Stimulated activated CD4-positive, alpha-beta T cell treated with anti-CD3 and anti-CD28 coated beads, TNF-alpha, amount 100 ng/mL, for 1 hour (primary cell): ENCODE measurements at places on chromosomes 1 and 21.
A peak's percentile ranks its signal among the peaks of the same experiment; 100 is the strongest.

DNA sequence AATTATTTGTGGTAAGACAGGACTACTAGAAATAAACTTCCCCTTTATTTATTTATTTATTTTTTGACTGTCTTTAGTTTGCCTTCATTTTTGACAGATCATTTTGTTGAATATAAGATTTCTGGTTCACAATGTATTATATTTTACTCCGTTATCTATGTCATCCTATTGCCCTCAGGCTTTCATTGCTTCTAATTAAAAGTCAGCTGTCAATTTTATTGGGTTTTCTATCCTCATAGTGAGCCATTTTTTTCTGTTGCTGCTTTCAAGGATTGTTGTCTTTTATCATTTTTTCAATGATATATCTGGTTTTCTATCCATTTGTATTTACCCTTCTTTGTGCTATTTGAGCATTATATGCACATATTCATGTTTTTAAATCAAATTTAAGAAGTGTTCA is 866.2 kb downstream of the LRRIQ3 start:
- DNase-seq = no peak

- DNase-seq = no peak
Observed at GRCh38 chr1:70485624-70486023, 74.6 kb downstream of the CTH start.

GRCh38 chr1:228207381-228207810 is 448 bp upstream of the OBSCN start:
- no peak for DNase-seq

DNA sequence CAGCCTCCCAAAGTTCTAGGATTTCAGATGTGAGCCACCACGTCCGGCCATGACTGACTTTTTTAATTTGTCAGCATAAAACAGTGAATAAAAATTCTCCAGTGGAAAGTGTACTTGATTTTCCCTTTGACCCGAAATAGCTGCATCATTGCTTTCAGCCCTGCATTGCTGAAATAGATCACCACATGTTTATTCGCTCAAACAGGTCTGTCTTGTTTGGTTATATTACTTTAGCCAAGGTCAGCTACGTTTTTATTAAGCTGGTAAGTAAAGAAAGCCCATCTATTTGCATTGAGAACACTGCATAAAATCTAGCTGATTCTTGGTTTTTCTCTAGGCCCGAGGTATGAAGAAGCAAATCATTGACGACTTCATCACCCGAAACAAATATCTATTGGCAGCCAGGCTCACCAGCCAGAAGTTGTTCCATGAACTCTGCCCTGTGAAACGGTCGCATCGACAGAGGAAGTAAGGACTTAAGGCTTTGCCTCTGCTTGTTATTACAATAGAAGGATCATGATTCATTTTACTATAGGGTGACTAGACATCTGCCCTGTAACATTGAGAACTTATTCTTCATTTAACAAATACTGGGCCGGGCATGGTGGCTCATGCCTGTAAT is 25.6 kb downstream of the AGMAT start:
- no peak for DNase-seq

DNA sequence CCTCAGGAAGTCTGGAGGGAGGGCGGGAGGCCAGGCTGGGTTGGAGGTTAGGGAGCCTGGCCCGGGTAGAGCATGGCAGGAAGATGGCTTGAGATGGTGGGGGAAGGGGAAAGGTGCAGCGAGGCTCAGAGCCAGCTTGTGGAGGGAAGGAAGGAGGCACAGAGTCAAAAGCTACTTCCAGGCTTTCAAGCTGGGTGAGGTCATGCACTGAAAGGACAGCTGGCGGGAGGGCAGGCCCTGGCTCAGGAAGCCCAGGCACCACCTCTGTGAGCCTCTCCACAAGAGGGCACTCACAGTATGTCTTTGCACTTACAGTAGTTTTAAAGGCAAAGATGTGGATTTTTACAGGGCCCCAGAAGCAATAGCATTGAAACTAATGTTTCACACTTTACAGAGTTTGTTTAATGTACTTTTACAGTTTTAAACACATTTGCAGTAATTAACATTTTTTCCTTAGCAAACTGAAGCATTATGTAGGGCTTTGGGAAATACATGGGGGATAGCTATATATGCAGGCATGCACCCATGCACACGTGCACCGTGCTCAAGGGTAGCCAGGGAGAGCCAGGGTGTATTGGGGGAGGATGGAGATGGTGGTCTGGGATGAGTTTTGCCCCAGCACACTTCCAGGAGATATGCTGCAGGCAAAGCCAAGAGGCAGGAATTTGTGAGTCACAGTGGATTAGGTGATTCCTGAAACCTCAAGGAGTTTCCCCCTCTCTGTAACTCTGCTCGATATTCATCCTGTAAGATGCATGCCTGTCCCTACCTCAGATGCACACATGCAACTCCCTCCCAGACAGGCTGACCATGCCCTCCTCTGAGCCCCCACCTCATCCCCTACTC is 6.1 kb upstream of the ADAM15 start:
- DNase-seq = no peak

DNA sequence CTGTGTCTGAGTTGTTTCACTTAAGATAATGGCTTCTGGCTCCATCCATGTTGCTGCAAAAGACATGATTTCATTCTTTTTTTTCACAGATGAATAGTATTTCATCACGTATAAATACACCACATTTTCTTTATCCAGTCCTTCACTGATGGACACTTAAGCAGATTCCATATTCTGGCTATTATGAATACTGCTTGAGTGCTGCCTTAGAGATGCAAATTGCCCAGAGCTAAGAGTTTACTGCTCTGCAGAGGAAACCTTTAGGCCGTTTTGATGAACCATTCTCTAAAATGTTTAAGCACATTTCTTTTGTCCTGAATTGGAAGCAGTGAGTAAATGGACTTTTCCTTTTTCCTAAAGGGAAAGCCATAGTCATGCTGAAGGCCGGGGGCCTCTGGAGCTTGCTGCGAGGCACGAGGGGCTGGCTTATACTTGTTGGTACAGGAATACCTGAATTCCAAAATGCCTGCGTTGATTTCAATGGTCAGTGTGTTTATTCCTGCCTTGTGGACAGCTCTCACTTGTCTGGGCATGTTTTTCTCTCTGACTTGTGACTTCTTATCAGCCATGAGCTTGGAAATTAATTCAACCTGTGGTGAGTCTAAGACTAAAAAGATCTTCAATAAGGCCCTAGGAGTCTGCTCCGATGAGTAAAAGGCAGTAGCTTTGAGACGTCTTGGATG is 201.0 kb upstream of the MAP1LC3C start:
- no peak for DNase-seq

- no peak for DNase-seq
Observed at GRCh38 chr1:37410815-37411214, 63.6 kb upstream of the ZC3H12A start.

- no peak for DNase-seq
Observed at GRCh38 chr21:38645282-38645681, 147.0 kb upstream of the ERG start.

DNA sequence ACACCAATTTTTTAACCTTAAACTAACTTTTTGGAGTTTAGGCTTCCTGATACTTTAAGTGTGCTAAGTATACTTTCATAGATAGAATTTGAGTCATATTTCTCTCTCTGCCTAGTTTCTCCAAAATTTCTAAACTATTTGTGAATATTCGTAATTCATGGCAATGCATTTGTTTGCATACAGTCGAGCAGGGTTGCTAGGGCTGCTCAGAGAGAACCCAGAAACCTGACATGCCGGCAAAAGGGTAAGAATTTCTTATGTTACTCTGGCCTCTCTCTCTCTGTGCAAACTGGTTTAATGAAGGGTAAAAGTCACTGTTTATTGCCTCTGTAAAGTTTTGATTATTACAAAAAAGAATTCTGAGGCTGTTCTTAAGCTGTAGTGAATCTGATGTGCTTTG is 25.1 kb upstream of the SLC9A1 start:
- DNase-seq = no peak

DNA sequence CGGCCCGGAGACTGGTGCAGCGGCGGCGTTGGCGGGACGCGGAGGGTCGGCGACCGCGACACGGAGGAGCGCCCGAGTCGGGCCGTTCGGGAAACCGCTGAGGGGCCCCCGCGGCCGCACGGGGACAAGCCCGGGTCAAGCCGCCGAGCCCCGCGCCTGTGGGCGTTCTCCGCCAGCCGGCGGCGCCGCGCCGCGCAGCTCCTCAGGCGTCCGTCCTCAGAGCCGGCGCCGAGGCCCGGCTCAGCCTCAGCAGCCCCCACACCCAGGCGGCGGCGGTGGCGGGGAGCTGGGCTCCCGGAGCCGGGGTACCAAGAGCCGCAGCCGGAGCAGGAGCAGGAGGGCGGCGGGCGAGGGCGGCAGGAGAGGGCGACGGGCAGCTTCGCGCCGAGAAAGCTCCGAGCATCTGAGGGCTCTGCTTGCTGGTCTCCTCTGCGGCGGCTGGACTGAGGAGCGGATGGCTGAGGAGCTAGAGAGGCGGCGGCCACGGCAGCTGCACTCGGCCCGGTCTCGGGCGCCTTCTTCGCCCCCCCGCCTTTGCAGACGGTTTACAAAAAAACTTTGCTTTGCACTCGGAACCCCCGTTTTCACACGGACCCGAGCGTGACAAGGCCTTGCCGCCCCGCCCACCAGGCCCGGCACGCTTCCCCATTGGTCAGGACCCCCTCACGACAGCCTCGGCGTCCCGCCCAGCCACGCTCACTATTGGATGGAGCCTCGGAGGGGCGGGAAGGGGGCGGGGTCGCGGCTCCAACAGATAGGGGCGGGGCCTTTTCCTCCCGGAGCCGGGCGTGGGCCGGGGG is at the start of gene SLC30A1:
TSS of gene SLC30A1 (minus strand) at position 522 of the 800 bp plus-strand sequence. CDS start 549 bp downstream, outside the sequence.
- peak; percentile 99 for DNase-seq

- DNase-seq = no peak
Observed at GRCh38 chr1:47912756-47913155, 84.4 kb downstream of the TRABD2B start.

- no peak for DNase-seq
Observed at GRCh38 chr1:30648408-30649000, 74.9 kb downstream of the MATN1 start.

DNA sequence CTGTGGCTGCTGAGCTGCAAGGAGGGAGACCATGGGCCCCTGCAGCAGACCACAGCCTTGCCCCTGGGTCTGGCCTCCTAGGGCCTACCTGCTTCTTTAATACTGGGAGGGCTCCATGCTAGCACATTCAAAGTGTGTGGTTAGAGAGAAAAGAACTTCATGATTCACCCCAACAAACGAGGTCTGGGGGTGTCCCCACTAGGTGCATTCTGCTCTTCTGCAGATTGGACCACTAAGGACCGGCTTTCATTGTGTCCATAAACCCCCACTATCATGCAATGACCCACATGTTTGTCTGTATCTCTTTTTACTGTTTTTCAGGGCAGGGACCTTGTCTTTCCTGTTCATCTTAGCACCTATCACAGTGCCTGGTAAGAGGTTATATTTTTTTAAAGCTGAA is 185.4 kb downstream of the OMA1 start:
- no peak for DNase-seq

DNA sequence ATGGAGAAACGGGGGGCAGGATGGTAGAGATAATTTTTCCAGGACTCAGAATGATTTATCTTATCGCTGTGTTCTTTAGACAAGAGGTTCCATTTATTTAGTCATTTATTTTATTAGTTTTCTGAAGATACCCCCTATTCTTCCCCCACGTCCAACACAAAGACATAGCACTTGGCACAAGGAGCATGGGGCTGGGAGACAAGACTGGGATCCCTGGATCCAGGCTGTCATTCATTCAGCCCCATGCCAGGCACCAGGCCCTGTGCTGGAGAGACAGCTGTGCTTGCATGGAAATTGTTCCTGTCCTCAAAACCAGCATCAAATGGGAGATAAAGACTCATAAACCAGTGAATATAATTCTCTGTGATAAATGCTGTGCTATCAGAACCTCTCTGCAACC is 27.1 kb upstream of the PLXNA2 start:
- no peak for DNase-seq

- no peak for DNase-seq
Observed at GRCh38 chr21:15560383-15561056, 169.3 kb upstream of the USP25 start.

- DNase-seq = no peak
Observed at GRCh38 chr1:30045304-30046090, 677.9 kb downstream of the MATN1 start.

- DNase-seq = no peak
Observed at GRCh38 chr21:38142224-38142623, 114.6 kb upstream of the KCNJ15 start.

GRCh38 chr1:96804648-96805047 is 83.1 kb downstream of the PTBP2 start:
- DNase-seq = no peak

DNA sequence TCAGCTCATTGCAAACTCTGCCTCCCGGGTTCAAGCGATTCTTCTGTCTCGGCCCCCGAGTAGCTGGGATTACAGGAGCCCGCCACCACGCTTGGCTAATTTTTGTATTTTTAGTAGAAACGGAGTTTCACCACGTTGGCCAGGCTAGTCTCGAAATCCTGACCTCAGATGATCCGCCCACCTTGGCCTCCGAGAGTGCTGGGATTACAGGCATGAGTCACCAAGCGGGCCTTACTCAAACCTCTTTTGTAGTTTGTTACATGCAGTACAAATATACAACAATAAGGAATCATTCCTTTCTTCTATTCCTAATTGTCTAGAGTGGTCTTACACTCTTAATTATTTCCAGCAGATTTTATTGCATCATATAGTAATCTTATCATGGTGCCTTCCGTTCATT is 16.6 kb downstream of the SPATA17 start:
- no peak for DNase-seq
